ENCODE measurements at places on chromosomes 7 and 10.

DNA sequence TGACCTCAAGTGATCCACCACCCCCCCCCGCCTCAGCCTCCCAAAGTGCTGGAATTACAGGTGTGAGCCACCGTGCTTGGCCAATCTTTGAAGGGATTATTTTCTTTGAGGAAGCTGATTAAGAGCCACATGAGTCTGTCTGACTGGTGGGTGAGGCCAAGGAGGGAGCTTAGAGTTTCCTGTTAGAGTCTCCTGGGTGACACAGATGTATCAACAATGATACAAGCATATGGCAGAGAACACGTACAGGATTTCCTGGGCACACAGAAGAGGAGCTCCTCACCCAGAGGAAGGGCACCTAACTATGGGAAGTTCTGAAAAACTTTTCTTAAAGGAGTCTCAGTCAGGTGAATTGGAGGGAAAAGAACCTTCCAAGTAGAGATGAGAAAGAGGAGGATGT, 69.4 kb downstream of the GOLGA7B start:
- peak; percentile 3 for DNase-seq

GRCh38 chr7:2476298-2476697, at the start of gene GRIFIN:
Gene GRIFIN, minus strand, starts transcription at chr7:2476398. Its CDS starts 15 bp downstream, at chr7:2476383.
- no peak for DNase-seq

- peak; percentile 52 for DNase-seq
These were observed 1412.4 kb upstream of the CELF2 start for GRCh38 chr10:9605231-9605630.

- DNase-seq, result no peak
These were observed 475.2 kb upstream of the CELF2 start for GRCh38 chr10:10542477-10542876.

DNA sequence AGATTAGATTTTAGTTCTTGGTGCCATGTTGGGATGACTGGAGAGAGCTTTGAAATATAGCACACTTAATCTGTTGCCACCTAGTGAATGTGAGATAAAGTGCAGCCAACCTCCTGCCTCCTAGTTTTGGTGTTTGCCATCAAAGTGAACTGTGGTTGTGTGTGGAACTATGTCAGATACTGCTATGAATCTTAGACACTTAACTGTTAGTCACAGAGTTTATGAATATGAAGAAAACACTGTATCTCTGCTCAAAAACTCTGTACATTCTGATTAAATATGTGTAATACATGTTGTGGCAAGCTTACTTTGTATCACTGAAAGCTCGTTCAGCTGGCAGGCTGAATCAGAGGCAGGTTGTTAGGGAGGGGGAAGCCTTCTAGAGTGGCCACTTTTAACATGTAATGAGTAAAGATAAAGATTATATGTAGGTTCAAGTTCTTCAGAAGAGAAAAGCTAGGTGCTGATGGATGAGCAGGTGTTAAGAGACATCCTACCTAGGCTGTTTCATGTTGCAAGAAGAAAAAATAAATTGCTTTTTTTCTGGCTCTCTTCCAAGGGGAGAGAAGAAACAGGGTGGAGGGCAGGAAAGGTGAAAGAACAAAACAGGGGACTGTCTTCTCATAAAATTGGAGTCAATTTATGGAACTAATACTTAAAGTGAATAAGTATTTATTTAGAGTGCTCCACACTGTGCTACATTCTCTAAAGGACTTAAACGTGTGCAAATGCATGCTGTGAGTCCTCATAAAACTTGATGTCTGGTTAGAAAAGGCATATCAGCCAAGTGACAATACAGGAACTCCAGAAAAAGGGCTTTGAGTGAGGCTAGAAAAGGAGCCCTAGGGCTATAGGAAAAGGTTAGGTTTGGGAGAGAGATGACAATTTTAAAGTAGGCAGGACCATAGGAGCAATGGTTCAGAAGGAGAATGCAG, 14.1 kb upstream of the LAMB1 start:
- peak; percentile 70 for DNase-seq

- no peak for DNase-seq
These were observed 45.5 kb downstream of the DPYSL4 start for GRCh38 chr10:132232023-132232951.

- DNase-seq, result peak; percentile 37
These were observed at the start of gene ADAP1 for GRCh38 chr7:954330-955238. Gene ADAP1, minus strand, starts transcription at chr7:954680. Its CDS starts 203 bp downstream, at chr7:954477.

DNA sequence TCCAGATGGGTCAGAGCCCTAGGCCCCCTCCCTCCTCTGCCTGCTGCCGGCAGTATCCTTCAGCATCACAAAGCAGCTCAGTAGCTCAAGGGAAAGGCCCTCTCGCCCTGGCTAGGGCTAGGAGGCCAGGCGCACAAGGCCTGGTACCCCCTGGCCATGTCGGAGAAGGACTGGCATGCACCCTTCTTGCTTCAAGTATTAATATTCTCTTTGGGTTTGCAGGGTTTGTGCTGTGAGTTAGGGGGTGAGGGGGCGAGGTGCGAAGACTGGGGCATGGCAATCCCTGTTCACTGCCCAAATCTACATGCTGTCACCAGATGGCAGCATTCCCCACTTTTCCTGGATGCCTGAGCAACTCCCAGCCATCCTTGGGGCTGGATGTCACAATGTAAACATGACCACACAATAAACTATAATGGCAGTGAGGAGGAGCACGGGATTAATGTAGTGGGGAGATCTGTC, 105.2 kb downstream of the NEURL1 start:
- DNase-seq, result peak; percentile 79

DNA sequence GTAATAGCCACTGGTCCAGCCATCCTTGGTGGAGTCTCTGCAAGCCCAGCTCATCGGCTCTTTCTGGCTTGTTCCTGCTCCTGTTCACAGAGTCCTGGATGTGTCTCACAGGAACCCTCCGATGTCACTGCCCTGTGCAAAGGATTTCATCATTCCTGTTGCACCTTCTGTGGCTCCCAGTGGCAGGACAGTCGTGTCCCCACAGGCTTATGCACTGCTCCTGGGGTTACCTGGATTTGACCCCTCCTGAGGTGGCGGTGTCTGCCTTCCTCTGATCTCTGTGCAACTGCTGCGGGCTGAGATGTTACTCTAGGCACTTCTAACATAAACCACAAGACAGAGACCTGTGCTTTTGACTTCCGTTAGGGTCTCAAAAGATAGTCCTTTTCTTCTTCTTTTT, 30.6 kb downstream of the APBB1IP start:
- no peak for DNase-seq

GRCh38 chr10:106111246-106111645, 1053.3 kb downstream of the SORCS1 start:
- peak; percentile 51 for DNase-seq

GRCh38 chr10:35480142-35480541, 125.0 kb upstream of the GJD4 start:
- no peak for DNase-seq

DNA sequence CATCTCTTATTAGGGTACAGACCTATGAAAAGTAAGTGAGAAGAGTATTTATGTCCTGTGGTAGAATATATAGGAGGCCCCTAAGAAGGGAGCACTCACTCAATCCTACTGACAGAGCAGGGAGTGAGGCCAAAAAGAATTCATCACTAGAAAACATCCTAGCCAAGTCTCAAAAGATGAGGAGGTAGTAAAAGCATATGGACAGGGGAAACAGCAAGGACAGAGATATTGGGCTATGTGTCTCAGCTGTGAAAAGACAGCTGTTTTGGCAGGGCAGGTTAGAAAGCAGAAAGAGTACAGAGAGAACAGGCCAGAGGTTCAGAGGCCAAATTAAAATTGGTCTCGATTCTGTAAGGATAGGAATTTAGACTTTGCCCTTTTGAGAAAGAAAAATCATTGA, 548.3 kb upstream of the ANKRD30A start:
- no peak for DNase-seq

DNA sequence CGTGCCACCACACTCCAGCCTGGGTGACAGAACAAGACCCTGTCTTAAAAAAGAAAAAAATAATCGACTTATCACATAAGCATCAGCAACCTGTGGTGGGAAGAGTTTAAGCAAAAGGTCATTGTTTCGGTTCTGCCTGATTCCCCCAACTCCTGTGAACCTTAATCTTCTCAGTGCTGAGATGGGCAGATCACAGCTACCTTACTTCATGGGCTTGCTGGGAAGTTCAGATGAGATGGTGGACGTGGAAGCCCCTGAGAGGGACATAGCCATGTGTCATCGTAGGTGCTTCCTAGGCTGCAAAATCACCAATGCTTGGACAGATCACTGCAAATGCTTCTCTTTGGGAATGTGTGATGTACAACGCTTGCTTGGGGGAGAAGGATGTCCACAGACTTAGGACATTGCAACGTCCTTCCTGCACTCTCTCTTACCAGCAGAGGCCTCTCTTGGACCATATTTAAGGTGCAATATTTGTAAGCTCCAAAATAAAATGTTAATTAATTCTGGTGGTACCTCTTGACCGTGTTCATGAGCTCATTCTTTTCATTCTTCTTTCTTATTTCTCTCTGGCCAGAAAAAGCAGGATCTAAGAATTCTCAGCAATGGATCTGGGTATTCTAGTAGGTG, 8.6 kb downstream of the GJD4 start:
- peak; percentile 76 for DNase-seq

- no peak for DNase-seq
These were observed 91.3 kb downstream of the CPXM2 start for GRCh38 chr10:123800289-123800688.

Data from choroid plexus epithelial cell (primary cell).